Activated CD4-positive, alpha-beta T cell treated with anti-CD3 and anti-CD28 coated beads, Interleukin-2, amount 10 ng/mL, durations not matched to agents 7 days and 5 days (primary cell): ENCODE measurements at places on chromosomes 2 and 18. TPM values are rescaled to one million over a fixed set of nuclear protein-coding genes. Genes with fewer than 3 reads are reported as not detected.

GRCh38 chr2:203126996-203127395, 111.8 kb upstream of the CYP20A1 start:
- no peaks in the 10 kb centered on the region for H3K4me1 ChIP-seq
- H3K4me3 ChIP-seq: no peak overlapping the region
- H3K27me3 ChIP-seq: no peaks in the 10 kb centered on the region
- no peak overlapping the region for H3K27ac ChIP-seq
- no peak for DNase-seq
- H3K36me3 ChIP-seq: peaks cover 6% of the 10 kb centered on the region

- H3K36me3 ChIP-seq: no peaks in the 10 kb centered on the region
- no peak overlapping the region for H3K4me3 ChIP-seq
- DNase-seq: no peak
- H3K27ac ChIP-seq: no peak overlapping the region
These were observed 439.4 kb upstream of the CWC22 start for GRCh38 chr2:180446492-180446891.

- H3K4me3 ChIP-seq: no peak overlapping the region
- H3K36me3 ChIP-seq: no peaks in the 10 kb centered on the region
- H3K4me1 ChIP-seq: no peaks in the 10 kb centered on the region
- DNase-seq: no peak
These were observed 64.3 kb upstream of the ACSL3 start for GRCh38 chr2:222796413-222797103.

DNA sequence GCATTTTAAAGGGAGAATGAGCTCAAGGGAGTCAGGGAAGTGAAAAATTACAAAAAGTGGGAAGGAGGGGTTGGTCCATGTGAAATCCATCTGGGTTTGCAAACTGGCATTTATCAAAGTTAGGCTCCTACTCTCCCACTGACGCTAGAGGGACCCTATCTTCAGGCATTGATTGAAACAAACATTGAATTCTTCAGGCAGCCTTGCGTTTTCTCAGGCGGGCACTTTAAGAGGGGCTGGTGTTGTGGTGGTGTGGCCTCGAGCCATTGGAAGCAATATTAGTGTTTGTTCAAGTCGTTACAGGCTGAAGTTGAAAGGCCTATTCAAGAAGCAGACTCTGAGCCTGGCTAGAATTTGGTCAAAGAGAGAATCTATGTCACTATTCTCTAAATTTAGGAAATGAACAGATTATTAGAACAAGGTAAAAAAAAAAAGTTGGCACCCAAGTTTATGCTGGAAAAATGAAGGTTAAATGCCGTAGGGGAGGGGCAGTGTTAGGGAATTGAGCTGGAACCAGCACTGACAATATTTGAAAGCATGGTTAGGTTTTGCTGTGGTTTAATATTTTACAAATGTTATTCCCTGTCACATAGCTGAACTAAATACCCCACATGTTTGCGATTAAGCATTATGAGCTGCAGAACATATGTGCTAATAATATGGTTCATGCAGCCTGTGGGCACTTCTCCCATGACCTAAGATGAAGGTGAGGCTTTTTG, 36.8 kb downstream of the STON1 start:
- DNase-seq: no peak
- H3K27ac ChIP-seq: no peak overlapping the region
- H3K4me1 ChIP-seq: peaks cover 2% of the 10 kb centered on the region
- no peak overlapping the region for H3K4me3 ChIP-seq

DNA sequence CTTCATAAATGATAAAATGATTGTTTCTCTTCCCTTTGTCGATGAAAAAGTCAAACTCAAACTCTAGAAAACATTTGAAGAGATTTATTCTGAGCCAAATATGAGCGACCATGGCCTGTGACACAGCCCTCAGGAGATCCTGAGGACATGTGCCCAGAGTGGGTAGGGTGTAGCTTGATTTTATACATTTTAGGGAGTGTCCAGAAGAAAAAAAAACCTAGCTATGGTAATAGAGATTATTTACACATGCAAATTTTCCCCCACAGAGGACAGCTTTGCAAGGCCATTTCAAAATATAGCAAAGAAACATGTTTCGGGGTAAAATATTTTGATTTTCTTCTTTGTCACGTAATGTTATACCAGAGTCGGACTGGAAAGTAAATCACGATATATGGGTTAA, 92.4 kb upstream of the TRIB2 start:
- H3K4me3 ChIP-seq: no peak overlapping the region
- no peak overlapping the region for H3K27ac ChIP-seq
- peaks cover 13% of the 10 kb centered on the region for H3K4me1 ChIP-seq
- H3K27me3 ChIP-seq: no peaks in the 10 kb centered on the region

DNA sequence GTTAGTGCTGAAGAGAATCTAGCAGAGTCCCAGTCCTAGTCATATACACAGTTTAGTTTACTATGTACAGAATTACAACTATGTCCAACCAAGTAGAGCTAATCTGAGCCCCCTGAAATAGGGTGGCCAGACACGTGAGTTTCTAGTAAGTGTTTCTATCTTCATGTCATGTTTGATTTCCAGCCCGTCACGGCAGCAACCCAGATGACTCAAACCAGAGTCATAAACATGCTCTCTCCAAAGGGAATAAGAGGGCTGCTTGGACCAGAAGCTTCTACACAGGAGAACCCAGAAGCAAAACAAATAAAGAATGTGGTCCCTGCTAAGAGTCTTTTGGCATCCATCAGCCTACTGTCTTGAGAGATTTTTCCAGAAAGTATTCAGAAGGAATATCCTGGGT, 64.9 kb upstream of the WIPF1 start:
- H3K4me1 ChIP-seq: peaks cover 28% of the 10 kb centered on the region
- H3K27me3 ChIP-seq: no peaks in the 10 kb centered on the region
- no peak overlapping the region for H3K4me3 ChIP-seq
- no peak for DNase-seq
- no peak overlapping the region for H3K27ac ChIP-seq

DNA sequence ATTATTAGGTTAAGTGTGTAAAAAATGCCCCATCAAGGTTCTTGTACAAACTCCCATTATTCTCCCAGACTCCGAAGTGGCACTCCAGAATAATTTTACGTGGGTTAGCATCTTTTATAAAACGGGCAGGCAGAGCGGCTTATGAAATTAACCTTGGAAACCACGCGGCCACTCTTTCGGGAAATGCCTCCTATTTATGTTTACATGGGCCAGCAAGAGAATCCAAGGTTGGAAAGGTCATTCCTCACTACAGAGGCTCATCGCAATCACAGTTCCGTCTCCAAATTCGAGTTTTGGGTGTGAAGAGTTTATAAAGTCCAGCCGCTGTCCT, 1.2 kb upstream of the IMPA2 start:
- peak overlapping the region; percentile 77 for H3K4me3 ChIP-seq
- H3K27me3 ChIP-seq: peaks cover 6% of the 10 kb centered on the region
- H3K4me1 ChIP-seq: peaks cover 20% of the 10 kb centered on the region
- DNase-seq: no peak
- peak overlapping the region; percentile 79 for H3K27ac ChIP-seq

GRCh38 chr18:23779696-23780303, 90.5 kb downstream of the LAMA3 start:
- no peak overlapping the region for H3K4me3 ChIP-seq
- no peak for DNase-seq
- no peaks in the 10 kb centered on the region for H3K36me3 ChIP-seq
- no peaks in the 10 kb centered on the region for H3K4me1 ChIP-seq
- no peak overlapping the region for H3K27ac ChIP-seq

DNA sequence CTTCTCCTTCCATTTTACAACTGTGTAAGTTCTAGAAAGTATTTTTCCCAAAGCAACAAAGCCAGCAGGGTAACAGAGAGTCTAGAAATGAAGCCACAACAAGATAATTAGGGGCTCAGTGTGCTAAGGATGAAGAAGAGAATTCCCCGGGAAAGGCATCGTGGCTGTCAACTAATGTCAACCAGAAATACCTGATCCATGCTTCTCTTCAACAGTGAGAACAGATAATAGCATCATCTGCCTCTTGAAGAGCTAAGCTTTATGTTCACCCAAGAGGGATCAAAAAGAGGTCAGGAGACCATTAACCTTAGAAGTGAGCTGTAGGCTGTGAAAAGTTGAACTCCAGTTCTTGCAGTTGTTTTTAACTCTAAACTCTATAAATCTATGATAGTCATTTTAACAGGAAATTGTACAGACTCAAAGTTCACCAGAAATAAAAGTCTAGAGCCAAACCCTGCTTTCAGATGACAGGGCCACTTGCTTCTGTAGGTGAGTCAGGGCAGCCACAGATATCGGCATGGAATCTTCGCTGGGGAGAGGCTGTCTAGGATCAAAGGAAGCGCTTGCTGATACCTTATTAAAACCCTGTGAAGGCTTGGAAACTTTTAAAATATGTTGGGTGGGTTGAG, 540.7 kb upstream of the ID2 start:
- no peak for DNase-seq
- peaks cover 1% of the 10 kb centered on the region for H3K4me1 ChIP-seq
- no peak overlapping the region for H3K27ac ChIP-seq
- H3K36me3 ChIP-seq: no peaks in the 10 kb centered on the region
- H3K4me3 ChIP-seq: no peak overlapping the region

DNA sequence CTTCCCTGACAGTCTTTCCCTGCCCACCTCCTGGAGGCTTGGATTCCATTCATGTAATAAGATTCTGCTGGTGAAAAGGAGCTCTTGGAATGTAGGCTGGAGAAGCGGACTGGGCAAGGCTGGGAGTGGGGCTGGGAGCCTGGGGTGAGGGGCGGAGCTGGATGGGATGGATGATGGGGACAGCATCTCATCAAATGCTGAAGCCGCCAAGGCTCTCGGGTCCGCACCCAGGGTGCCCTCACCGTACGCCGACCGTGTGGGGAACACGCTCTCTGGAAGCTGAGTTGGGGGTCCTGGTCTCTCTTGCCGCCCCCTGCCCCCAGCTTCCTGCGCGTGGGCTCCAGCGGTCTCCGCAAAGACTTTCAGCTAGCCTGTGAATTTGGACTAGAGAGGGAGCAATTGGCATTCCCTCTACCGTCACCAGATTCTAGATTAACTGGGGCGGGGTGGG, 9.1 kb downstream of the RAX start:
- H3K4me1 ChIP-seq: peaks cover 23% of the 10 kb centered on the region
- H3K27me3 ChIP-seq: peaks cover 84% of the 10 kb centered on the region
- H3K36me3 ChIP-seq: no peaks in the 10 kb centered on the region
- DNase-seq: no peak

Gene ZNF396
- 0.50 TPM for total RNA-seq
